ENCODE measurements at places on chromosomes 12 and 14.

DNA sequence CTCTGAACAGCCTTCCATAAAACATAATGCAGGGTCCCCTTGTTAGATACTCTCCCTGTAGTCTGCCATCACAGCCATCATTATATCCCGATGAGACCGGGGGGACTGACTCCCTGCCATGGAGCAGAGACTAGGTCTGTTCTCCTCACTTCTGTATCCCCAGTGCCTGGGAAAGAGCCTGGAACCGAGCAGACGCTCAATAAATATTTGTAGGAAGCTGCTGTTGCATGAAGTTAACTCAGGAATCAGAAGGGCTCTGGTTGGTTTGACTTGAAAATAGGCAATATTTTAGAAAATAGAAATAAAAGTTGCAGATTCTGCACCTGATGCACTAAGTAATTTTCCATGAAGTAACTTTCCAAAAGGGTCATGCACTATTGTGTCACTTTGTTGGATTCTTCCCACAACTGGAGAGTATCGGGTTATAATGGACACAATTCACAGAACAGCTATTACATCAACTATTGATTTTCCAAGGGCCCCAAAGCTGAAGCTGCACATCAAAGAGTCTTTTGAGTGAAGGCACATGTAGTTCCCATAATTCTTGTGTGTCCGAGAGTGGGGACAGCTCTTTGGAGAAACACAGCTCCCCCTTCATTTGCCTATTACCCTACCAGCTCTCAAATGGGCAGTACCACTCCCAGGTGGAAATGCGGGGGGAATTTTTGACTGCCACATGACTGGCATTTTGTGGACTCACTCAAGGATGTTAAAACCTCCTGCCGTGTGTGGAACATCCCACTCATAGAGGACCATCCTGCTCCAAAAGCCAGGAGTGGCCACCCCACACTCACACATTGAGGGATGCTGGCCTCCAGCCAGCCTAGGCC, 18.8 kb downstream of the CLMN start:
- DNase-seq, result no peak

DNA sequence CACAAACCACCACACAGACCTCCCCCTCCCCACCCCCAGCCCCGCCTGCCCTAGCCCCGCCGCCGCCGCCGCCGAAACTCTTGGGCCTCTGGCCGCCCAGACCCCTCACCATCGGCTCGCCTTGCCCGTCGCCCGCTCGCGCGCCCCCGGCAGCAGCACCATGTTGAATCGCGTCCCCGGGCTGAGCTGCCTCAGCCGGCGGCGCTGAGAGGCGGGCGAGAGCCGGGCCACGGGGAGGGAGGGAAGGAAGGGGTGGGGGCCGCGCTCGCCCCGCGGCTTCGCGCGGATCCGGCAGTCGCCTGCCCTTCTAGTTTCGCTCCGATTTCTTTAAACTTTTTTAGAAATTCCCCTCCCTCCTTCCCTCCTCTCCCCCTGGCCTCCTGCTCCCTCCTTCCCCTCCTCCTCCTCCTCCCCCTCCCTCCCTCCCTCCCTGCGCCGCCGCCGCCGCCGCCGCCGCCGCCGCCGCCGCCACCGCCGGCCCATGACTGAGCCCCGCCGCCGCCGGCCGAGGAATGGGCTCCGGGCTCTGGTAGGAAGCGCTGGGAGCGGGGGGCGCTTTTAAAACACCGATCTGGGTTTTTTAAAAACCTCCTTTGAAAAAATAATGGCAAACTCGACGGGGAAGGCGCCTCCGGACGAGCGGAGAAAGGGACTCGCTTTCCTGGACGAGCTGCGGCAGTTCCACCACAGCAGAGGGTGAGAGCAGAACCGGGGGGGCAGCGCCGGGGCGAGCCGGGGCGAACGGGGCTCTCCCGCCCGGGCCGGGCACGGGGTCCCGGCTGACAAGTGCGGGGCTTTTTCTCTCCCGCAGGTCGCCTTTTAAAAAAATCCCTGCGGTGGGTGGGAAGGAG, at the start of gene ARID2:
ARID2 (plus strand) TSS at position 474 of the 851 bp plus-strand sequence; CDS start at position 605, 131 bp downstream.
- DNase-seq, result peak; percentile 74

GRCh38 chr14:75995372-75996041, 9.9 kb downstream of the IFT43 start:
- no peak for DNase-seq

- peak; percentile 82 for DNase-seq
These were observed 26.9 kb downstream of the MOK start for GRCh38 chr14:102277874-102278630.

GRCh38 chr12:102567031-102567985, 86.9 kb upstream of the IGF1 start:
- DNase-seq, result no peak

- DNase-seq, result no peak
These were observed 5.4 kb downstream of the LMO3 start for GRCh38 chr12:16600525-16600924.

GRCh38 chr12:124410354-124411175, 115.7 kb downstream of the RFLNA start:
- DNase-seq, result peak; percentile 88

DNA sequence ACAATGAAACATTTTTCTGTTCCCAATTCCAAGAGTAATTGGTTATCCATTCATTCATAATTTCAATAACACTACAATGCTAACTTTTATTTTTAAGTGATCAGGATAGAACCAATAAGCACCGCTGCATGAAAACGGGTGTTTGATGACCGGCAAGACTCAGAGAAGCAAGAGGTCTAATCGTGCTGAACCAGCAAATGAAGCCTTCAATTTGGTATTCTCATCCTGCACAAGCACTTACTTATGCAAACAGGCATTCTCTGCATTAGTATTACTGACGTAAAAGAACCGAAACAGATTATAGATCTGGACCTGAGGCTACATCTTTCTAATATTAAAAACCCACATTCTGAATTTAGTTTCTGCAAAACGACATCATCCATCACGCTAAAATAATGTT, 67.7 kb downstream of the RBM19 start:
- DNase-seq, result no peak

GRCh38 chr12:131941987-131942341, 7.8 kb upstream of the EP400 start:
- DNase-seq, result no peak

- no peak for DNase-seq
These were observed 71.0 kb upstream of the CDKN3 start for GRCh38 chr14:54325766-54326165.

DNA sequence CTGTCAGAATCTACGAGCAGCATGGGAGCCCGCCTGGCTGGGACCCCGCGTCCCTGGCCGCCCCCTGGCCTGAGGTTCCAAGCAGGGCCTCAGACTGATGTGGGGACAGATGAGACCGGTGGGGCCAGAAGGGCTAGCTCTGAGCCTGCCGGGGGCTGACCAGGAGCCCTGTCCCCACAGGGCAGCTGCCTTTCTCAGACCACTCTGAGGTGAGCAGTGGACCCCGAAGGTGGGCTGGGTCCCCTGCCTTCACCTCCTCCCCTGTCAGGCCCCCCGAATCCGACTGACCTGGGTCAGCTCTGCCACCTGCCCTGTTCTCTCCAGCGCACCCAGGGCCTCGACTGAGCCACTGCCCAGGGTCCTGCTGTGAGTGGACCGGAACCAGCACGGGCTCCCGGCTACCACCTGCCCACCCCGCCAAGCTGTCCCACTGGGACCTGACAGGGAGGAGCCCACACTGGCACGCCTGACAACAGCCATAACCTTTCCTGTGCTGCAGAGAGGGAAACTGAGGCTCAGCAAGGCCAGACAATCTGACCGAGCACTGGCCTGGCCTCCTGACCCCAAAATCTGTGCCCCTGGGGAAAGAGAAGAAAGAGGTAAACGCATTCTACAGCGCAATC, 29.7 kb upstream of the TMEM179 start:
- DNase-seq, result no peak

DNA sequence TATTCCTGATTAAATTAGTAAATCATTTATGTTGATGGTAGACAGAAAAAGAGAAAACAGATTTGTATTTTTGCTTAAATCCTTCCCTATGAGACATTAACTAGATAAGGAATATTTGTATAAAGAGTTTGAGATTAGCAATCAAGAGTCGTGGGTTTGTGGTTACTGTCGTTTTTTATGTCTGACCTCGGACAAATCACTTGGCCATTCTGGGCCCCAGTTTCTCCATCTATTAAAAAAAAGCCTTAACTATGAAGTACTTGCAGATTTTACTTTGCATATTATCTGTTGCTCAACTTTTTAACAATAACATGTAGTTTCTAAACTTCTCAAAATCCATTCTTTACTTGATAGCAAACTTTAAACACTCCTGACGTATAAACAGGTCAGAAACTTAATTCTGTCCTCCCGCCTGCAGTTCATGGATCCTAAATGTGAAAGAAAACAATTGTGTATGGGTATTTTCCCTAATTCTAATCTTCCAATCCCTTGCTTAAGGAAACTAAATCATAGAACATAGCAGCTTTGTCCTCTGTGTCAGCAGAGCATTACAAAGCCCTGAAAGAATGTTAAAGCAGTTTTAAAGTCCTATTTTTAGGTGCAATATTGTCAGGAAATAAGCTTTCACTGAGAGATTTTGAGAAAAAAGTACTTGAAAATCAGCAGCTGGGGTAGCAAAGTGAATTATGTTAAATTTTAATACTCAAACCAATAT, 118.2 kb downstream of the GPR135 start:
- no peak for DNase-seq

GRCh38 chr12:87441511-87441910, 587.7 kb downstream of the C12orf50 start:
- no peak for DNase-seq

- DNase-seq, result no peak
These were observed 3.8 kb downstream of the BCDIN3D start for GRCh38 chr12:49838973-49839633.

DNA sequence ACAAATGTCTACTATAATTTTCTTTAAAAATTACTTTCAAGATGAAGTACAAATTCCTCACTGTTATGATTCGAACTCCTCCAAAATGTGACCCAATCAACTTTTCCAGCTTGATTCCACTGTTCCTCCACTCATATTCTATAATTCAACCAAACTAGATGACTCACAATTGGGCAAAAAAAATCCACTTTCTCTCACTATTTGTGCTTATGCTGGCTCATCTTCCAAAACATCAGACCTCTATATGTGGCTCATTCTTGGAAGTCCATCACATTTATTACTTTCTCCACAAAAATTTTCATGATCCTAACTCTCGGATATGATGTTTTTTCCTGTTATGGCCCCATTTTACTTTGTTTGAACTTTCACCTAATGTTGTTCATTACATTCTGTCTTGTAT, 26.9 kb upstream of the RXYLT1 start:
- no peak for DNase-seq

DNA sequence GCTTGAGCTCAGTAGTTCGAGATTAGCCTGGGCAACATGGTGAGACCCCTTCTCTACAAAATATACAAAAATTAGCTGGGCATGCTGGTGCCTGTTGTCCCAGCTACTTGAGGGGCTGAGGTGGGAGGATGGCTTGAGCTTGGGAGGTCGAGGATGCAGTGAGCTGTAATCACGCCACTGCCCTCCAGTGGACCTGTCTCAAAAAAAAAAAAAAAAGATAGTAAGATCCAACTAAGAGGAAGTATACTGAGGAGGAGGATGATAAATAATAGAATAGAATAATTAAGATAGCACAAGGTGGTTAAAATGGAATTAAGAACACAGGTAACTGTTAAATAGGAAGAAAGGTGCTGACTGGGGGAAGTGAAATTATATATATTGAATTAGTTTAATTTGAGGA, 37.0 kb upstream of the BAZ1A start:
- DNase-seq, result peak; percentile 24

GRCh38 chr14:89428546-89429198, 11.6 kb upstream of the FOXN3 start:
- DNase-seq, result peak; percentile 83

GRCh38 chr12:15883536-15883935, 1.3 kb downstream of the STRAP start:
- no peak for DNase-seq

GRCh38 chr12:124499898-124500244, 67.5 kb downstream of the NCOR2 start:
- DNase-seq, result no peak

GRCh38 chr12:121801595-121802484, 2.0 kb upstream of the SETD1B start:
- no peak for DNase-seq

DNA sequence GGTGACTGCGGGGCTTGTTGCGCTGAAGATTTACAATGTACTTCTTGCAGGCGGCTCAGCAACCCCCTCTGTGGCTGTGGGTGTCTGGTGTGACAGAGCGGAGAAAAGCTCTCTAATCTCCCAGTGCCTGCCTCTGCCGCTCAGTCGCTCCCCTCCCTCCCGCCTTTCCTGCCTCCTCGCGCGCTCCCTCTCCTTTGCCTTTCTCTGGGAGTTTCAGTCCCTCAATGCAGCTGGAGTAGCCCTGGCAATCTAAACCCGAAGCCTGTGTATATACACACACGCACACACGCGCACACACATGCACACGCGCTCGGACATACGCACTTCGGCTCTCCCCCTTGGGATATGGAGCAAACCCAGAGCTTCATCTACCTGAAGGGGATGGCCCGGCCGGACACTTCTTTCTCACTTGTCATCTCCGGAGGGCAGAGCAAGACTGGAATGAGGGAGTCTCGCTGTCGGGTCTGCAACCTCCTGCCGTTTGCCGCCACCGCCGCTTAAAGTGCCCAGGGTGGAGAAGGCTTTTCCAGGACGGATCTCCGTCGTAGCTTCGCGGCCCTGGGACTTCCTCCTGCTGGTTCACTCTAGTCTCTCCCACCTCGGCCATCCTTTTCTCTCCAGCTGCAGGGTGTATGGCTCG, 599 bp upstream of the TRHDE start:
- peak; percentile 80 for DNase-seq

- no peak for DNase-seq
These were observed 141.4 kb upstream of the TMPO start for GRCh38 chr12:98374007-98374406.

DNA sequence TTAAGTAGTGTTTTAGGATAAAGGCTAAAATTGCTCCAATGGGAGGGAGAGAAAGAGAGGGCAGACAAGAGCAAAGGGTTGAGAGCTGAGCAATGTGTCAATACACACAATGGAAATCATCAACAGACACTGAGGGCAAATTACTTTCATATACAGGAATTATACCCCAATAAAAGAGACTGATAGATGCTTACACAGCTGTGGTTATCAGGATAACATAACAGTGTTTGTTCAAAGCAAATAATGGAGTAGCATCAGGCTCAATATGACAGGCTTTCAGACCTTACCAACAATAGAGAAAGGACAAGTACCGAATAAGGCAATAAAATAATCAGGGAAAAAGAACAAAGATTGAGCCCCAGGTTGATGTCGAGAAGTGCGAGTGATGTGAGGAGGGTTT, 53.4 kb upstream of the DIO2 start:
- DNase-seq, result no peak

- DNase-seq, result no peak
These were observed 73.3 kb downstream of the STXBP6 start for GRCh38 chr14:24976602-24977001.

GRCh38 chr12:47964106-47964728, 821 bp downstream of the TMEM106C start:
- DNase-seq, result no peak

All from NCI-H524 (cell line).